ENCODE measurements at places on chromosomes 2 and 18.

GRCh38 chr2:55843096-55843993 is 80.2 kb downstream of the EFEMP1 start:
- DNase-seq: no peak

DNA sequence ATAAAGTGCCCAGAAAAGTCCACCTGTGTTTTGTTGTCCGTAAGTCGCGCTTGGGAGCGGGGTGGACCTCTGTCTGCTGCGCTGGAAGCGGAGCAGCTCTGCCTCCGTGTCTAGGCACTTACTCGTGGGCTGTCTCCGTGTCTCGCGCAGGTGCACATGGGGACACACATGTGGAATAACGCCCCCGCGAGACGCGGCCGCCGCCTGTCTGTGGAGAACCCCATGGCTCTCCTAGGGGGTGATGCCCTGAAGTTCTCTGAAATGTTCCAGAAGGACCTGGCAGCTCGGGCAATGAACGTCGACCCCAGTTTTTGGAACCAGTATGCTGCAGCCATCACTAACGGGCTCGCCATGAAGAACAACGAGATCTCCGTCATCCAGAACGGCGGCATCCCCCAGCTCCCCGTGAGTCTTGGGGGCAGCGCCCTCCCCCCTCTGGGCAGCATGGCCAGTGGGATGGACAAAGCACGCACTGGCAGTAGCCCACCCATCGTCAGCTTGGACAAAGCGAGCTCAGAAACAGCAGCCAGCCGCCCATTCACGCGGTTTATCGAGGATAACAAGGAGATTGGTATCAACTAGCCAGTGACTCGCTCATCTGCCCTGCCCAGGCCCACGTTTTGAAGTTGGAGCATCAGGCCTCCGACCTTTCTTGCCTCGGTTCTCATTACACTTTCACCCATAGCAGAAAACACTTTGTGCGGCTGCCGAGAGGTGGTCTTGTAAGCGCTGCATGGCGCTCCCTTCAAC is 17.3 kb downstream of the SALL3 start:
- DNase-seq: no peak

DNA sequence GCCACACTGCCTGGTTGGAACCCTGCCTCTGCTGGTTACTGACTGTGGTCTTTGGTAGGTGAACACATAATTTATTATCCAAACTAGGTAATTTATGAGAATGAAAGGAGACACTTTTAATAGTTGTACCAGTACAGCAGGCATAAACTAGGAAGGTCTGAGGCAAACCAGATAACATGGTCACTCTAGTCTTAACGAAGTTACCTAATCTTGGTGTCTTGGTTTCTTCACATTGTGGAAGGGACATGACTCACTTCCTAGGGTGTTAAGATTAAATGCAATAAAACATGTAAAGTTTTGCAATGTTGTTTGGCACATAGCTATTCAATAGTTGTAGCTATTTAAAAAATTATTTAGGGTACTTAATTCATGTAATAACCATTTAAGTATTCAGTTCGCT is 23.3 kb downstream of the SPTBN1 start:
- DNase-seq: peak; percentile 19

- DNase-seq: no peak
Measured at GRCh38 chr18:59208602-59209125, 11.3 kb upstream of the GRP start.

GRCh38 chr2:173027181-173028128 is 48.2 kb upstream of the MAP3K20 start:
- DNase-seq: peak; percentile 92

- no peak for DNase-seq
Measured at GRCh38 chr2:241813644-241814392, 4.8 kb downstream of the NEU4 start.

- no peak for DNase-seq
Measured at GRCh38 chr2:149568138-149568537, 19.4 kb downstream of the MMADHC start.

DNA sequence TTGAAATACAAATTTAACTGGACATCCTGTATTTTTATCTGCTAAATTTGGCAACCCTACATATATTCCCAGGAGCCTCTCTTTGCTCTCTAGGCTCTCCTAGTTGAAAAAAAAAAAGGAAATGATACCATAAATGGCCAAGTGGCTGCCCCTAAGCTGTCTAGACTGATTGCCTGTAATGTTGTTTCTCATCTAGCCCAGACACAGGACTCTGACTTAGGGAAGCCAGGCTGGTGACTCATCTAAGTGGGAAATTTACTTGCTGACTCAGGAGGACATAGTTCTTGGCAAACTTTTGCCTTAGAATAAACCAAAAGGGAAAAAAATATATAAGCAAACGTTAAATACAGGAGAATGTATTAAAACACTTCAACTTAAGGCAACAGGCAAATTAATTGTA is 14.6 kb upstream of the ITGAV start:
- peak; percentile 93 for DNase-seq

- no peak for DNase-seq
Measured at GRCh38 chr2:109694190-109694589, 80.0 kb downstream of the SOWAHC start.

DNA sequence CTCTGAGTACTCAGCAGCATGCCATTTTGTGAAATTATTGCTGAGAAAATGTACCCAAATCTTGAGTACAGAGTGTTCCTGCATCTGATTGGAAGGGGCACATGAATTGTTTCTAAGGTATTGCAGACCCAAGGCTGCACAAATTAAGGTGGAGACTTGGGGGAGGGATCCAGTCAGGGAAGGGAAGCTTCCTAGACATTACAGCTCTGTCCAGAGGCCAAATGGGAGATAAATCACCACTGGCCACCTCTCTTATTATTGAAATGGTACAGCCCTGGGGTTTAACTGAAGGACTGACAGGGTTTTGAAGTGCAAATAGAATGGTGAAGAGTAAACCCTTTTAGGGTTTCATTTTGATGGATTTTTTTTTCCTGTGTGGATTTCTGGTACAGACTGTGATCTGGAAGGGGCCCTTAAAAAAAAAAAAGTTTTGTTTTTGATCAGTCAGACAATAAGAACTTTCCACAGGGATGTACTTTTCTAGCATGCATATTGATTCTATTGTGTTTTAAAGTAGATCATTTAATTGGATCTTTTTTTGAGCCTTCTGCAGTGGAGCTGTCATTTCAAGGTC is 119.4 kb downstream of the GREB1L start:
- DNase-seq: no peak

DNA sequence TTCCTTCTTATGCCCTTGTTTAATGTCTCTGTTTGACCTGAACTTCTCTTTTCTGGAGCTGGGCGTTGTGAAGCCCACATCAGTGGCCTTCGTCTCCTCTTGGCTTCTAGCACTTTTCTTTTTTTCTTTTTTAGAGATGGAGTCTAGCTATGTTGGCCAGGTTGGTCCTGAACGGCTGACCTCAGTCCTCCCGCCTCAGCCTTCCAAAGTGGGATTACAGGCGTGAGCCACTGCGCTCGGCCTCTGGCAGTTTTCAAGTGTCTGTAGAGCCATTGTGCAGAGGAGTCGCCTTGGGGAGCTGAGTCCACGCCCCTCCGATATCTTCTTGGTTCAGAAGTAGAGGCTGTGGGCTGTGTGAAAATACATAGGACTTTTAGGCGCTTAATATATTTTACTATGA is 36.5 kb downstream of the ZNF532 start:
- no peak for DNase-seq

GRCh38 chr18:8763611-8764010 is 58.3 kb downstream of the MTCL1 start:
- DNase-seq: no peak

- no peak for DNase-seq
Measured at GRCh38 chr2:213932-214693, 49.7 kb downstream of the SH3YL1 start.

Measured in OCI-M1 (cell line).